Occipital lobe (tissue), 3 donors: ENCODE measurements at places on chromosomes 7 and 10. TPM values are rescaled to one million over a fixed set of nuclear protein-coding genes. Genes with fewer than 3 reads are reported as not detected.

- DNase-seq, result no peak
Measured at GRCh38 chr7:68969571-68969970, 628.7 kb upstream of the AUTS2 start.

DNA sequence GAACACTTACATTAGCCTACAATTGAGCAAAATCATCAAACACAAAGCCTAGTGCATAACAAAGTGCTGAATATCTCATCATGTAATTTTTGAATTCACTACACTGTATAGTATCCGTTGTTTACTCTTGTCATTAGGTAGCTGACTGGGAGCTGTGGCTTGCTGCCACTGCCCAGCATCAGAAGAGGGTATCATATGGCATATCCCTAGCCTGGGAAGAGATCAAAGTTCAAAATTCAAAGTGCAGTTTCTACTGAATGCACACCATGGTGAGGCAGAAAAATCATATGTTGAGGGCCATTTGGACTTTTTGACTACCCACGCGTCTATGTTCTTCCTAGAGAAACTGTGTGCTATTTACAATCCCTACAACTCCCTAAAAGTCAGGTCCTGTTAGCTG lies 7.5 kb upstream of the ZC3HAV1 start:
- DNase-seq, result no peak

DNA sequence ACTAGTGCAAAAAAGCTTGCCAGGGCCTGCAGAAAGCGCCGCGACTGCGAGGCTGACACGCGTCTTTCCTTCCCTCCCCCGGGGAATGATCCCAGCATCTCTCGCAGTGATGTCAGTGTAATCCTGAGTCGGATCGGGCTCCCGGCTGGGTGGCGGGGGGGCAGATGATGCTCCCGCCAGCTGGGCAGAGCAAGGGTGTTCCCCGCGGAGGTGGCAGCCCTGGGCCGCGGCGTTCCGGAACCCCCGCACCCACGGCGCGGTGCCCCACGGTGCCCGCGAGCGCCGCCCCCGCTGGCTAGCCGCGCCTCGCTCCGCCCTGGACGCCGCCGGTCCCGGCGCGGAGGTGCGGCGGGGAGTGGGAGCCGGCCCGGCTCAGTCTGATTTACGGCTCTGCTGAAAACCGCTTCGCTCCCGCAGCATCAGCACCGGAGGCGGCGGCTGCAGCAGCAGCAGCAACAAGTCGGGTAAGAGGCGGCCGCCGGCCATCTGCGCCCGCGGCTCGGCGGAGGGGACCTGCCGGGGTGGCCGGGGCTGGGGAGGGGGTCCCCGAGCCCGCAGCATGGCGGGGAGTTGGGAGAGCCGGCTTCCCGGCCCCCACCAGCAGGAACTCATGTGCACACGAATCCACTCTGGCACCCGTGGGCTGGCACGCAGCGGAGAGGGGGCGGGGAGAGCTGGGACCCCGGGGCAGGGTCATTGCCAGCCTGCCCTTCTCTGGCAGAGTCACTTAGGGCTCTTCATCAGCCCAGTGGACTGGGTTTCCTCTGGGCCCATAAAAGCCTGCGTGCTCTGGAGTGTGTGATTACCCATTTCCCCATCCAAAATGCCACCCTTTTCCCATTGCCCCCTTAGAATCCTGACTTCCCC lies at the start of gene ZNF365:
Gene ZNF365 (plus strand): TSS at position 375 of the 867 bp plus-strand sequence. CDS start 1,825 bp downstream, outside the sequence.
- DNase-seq, result peak; percentile 76

DNA sequence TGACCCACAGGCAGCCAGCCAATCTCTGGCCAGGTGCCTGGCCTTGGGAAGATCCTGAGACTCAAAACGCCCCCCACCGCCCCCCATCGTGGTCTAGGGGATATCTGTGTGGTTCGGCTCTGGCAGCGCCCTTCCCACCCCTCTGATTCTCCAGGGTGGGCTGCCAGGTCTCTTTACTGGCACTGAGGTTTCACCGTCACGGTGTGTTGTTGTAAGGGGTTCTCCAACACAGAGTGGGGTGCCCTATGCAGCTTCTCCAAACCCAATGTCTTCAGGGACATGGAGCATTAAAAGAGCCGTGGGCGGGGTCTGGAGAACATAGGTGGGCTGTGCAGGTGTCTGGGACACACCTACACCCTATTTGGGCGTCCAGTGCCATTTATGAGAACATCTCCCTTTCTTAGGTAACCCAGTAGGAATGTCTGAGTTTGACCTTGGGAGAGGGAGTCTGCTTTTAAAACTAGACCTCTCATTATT lies 1.5 kb downstream of the MAFK start:
- no peak for DNase-seq

- no peak for DNase-seq
Measured at GRCh38 chr7:159066816-159067575, 77.7 kb downstream of the VIPR2 start.

GRCh38 chr7:139791316-139791715 lies 13.5 kb upstream of the HIPK2 start:
- DNase-seq, result no peak

DNA sequence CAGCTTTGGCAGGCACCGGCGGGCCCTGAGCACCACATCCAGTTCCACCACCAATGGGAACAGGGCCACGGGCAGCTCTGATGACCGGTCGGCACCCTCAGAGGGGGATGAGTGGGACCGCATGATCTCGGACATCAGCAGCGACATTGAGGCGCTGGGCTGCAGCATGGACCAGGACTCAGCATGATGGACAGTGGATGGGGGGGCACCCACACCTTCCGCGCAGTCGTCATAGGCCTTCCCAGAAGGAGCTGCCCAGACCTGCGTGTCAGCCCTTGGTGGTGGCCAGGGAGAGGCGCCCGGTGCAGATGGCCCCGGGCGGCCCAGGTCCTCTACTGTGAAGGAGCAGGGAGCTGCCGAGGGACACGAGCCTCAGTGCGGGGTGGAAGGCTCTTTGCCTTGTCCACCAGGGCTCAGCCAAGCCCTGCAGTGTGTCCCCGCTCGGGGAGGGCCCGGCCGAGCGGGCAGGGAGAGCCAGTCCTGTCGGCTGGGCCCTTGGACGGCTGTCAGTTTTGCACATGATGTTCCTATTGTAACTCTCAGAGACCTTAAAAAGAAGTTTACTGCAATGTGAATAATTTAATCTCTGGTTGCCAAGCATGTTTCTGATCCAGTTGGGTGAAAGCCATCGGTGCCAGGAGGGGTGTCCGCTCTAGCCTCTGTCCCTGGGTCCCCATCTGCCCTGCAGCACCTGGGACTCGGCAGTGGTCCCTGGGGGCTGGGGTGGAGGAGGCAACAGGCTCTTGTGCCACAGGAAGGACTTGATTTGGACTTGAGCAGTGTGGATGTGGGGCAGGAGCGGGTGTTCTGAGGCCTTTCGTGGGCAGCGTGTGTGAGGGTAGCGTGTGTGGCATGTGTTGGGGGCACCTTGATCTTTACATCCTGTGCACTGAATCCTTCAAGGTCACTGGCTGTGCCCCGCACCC lies 12.6 kb downstream of the NACAD start:
- DNase-seq, result no peak

DNA sequence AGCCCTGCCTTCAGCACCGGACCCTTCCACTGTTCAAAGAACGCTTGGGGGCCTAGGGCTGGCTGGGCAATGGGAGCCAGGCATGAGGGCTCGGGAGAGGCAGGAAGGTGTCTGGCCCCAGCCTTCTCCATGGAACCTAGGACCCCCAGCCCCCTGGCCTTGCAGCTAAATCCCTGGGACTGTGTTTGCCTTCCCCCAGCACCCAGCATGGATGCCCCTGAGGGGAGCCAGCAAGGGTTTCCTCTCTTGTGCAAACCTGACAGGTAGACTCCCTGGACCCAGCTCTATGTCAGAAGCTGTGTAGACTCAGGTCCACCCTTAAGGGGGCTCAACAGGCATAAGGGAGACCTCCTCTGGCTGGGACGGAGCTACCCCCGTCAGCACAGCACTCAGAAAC lies 288.0 kb downstream of the GRID1 start:
- DNase-seq, result no peak

DNA sequence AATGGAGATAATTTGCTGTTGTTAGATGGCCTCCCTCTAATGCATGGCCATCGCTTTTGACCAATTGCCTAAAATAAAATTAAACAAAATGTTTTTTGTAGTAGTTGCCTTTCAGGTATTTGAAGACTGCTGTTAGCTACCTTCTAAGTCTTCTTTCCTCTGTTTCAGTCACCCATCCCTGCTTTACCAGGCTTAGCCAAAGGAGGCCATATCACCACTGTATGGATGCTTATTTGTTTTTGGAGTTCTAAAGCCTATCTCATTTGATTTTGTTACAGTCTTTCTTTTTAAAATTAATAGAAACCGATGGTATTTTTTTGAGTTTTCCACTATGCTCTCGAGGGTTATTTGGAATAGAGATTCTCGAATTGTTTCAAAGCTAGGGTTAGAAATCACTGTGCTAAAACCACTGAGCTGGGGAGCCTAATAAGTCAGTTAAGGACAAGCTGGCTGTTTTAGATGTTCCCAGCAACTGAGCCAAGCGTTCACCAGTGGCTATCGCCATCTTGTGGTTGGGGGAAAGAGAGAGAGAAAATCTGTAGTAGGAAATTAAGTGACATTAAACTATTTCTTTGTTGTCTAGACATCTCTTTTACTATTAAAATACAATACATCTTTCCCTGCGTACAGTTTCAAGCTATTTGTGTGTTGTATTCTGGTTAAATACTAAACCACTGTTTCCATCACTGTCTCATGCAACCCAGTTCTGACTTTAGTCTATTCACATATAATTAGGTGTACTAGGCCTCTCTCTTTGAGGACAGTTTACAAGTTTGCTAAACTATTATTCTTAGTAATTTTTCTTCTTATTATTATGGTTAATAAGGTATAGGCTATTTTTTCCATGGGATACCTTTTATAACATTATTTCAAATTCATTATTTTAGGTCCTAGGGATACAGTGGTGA lies 52.2 kb downstream of the GPR158 start:
- no peak for DNase-seq

DNA sequence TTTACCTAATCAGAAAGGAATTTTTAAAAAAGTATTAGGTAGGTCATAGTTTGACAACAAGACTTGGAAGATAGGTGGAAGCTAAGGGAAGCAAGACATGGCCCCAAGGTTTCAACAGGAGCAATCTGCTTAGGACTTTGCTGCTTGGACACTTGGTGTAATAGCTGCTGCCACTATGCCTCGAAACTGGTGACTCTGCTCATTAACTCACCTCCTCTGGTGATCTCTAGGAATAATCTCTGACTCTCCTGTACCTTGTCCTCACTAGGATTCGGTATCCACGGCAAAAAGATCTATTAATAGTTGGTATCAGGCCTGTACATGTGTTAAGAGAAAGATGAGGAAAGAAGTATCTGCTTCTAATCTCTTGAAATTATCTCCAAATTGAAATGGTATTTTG lies 53.1 kb downstream of the PTEN start:
- DNase-seq, result no peak

- no peak for DNase-seq
Measured at GRCh38 chr10:58618158-58618676, 105.5 kb downstream of the BICC1 start.

DNA sequence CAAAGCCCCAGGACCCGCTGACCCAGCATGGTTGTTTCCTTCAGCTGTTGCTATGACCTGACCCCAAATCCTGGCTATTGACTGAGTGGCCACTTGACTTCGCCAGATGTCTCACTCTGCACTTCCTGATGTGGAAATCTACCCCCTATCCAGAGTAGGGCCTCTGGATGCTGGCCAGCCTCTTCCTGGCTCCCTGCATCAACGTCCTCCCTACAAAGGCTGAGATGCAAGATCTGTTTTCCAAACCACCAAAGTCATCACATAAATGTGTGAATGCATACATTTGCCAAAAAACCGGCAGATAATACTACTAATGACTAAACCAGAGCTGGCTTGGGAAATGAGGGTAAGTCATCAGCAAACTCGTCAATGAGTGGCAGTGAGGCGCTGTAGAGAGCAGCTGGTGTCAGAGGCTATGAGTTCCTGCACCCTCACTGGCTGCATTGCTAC lies 70.4 kb downstream of the PYROXD2 start:
- no peak for DNase-seq

DNA sequence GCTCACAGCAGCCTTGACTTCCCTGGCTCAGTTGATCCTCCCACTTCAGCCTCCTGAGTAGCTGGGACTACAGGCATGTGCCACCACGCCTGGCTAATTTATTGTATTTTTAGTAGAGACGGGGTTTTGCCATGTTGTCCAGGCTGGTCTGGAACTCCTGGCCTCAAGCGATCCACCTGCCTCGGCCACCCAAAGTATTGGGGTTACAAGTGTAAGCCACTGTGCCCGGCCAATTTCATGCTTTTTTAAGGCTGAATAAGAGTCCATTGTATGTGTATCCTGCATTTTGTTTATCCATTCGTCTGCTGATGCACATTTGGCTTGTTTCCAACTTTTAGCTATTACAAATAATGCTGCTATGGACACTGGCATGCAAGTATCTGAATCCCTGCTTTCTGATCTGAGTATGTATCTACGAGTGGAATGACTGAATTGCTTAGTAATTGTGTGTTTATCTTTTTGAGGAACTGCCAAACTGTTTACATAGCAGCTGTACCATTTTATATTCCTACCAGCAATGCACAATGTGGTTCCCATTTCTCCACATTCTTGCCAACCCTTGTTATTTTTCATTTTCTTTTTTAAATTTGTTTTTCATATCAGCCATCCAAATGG lies 37.3 kb upstream of the TPST1 start:
- DNase-seq, result no peak

GRCh38 chr7:99021941-99022560 lies 121.9 kb downstream of the SMURF1 start:
- no peak for DNase-seq

DNA sequence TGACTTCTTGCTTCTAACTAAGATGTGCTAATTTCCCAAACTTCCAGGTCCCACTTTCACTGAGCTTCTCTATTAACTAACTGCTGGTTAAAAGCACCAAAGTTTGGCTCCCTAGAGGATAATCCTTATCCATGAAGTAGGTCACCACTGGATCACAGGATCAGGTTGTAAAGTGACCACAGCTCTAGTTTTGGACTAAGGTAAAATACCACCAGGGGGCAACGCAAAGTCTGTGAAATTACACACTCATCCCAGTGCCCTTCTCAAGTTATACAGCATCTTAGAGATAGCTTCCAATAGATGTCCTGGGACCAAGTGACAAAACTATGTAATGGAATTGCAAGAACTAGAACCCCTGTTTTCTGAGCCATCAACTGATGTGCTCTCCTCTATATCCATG lies 116.4 kb upstream of the ASAH2 start:
- no peak for DNase-seq

The CTTNBP2 gene
- 39.0 TPM for total RNA-seq

The HOXA11 gene
- total RNA-seq, result not detected

The CYP3A7 gene
- total RNA-seq, result not detected

The TCAF2 gene
- 0.78 TPM for total RNA-seq

The ADCY1 gene
- 226 TPM for total RNA-seq

The ANKRD7 gene
- total RNA-seq, result 5.9 TPM

The CYP3A4 gene
- not detected for total RNA-seq

The ZNF248 gene
- 67.4 TPM for total RNA-seq

The CLDN3 gene
- total RNA-seq, result not detected

The VWA2 gene
- 3.6 TPM for total RNA-seq
